AG08396 (cell line): ENCODE measurements at places on chromosomes 5 and 9.

DNA sequence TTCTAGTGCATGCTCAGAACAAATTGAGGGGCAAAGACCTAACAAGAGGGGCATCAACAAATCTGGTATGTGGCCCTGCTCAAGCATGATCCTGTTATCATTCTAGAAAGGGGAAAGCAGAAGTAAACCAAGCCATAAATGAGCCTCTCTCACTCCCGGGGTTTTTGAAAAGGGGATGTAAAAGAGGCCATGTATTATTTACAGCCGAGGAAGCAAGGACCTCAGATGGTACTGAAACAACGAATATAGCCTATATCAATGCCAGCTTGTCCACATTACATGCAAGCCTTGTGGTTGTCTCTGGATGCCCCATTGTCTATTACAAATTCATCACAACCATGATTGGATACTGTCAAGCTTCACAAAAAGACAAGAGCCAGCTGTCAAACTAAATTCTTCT, 211.3 kb downstream of the DCP2 start:
- no peak for DNase-seq

- DNase-seq: no peak
Observed at GRCh38 chr5:10676946-10677345, 84.1 kb downstream of the DAP start.

DNA sequence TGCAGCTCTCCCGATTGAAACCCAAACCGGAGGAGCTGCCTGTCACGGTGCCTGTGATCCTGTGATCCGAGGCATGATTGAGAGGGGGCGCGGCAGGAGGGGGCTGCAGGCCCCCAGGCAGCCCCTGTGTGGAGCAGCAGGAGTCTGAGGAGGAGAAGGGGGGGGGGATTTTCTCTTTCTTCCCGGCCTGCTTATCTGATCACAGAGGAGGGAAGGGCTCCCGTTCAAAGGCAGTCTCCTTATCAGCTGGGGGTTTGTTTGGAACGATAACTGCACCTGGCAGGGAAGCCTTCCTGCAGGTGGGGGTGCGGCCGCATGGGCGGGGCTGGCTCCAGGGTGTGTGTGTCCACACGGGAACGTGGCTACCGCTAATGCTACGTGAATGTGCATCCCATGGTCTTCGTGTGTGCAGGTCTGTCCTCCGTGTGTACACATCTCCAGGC, 38.4 kb downstream of the LMX1B start:
- DNase-seq: no peak

DNA sequence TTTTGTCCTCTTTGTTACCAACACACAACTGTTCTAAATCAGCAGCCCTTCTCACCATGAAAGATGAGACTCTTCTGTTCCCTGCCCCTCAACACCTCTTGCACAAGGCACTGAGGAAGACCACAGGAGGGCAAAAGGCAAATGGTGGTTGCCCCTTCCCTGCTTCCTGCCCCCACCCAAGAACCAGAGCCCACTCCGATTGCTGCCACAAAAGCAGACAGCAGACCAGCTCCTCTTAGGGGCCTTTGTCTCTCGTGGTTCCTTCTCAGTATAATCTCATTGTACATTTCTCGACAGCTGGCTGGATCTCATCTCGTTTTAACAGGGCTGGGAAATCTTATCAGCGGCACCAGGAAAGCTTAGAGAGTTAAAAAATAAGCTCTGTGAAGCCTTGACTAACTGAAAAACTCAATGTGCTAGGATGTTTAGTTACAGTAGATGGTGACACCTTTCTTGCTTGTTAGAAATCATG, 1.1 kb downstream of the MVB12B start:
- no peak for DNase-seq
